ENCODE measurements at places on chromosomes 7 and 10.

DNA sequence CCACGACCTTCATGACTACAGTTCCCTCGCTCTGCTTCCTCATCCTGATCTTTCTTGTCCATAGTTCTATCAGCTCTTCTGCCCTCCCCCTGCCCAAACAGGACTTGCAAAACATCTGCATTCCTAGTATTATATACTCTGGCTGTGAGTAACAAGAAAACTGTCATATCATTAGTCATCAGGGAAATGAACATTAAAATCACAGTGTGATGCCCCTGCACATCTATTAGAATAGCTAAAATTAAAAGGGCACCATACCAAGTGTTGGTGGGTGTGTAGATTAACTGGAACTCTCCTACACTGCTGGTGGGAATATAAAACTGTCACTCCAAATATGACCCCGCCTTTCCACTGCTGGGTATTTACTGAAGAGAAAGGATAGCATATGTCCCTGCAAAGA is 141.8 kb downstream of the C7orf25 start:
- DNase-seq, result no peak

DNA sequence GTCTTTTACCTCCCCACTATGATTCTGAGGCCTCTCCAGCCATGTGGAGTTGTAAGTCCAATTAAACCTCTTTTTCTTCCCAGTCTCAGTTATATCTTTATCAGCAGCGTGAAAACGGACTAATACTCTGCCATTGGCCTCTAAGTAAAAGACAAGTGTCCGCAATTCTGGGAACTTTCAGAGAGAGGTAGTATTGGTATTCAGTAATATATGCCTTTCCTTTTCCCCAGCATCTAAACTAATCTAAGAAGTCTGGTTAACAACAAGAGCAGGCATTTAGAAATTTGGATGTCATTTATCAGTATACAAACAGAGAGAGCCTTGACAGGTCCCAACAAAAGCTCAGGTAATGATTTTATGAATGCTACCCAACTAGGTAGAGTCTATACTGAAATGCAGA is 95.2 kb downstream of the ATE1 start:
- DNase-seq, result no peak

DNA sequence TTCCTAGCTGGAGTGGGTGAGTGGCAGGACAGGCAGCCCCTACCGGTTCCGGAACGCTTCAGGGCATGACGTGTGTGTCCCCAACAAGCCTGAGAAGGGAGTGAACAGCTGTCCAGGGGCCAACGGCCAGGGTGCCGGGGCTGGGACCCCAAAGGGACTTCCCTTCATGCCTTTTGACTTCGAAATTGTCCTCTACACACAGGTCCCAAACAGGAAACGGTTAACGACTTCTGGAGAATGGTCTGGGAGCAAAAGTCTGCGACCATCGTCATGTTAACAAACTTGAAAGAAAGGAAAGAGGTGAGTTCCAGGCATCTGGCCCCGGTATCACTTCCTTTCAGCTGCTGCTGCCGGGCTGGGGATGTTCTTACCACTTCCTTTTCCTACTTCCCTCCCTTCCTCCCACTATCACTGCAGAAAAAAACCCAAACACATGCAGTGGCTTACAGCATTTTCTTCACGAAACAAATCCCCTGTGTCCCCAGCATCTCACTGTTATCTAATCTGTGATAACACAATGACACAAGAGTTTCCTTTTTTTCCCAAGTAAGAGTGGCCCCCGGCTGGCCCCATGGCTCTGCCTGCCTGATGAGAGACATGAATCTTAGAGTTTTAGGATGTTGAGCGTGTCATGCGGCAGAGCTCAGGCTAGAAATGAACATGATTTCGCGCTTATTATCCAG is 63.2 kb downstream of the MKI67 start:
- DNase-seq, result peak; percentile 75

DNA sequence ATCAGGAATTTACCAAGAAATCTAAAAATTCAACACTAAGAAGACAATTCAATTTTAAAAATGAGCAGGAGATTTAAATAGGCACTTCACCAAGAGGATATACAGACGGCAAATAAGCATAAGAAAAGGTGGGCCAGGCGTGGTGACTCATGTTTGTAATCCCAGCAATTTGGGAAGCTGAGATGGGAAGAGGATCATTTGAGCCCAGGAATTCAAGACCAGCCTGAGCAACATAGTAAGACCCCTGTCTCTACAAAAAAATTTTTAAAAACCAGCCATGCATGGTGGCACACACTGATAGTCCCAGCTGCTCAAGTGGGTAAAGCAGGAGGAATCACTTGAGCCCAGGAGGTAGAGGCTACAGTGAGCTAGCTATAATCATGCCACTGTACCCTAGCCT is 3.5 kb upstream of the AKR1D1 start:
- no peak for DNase-seq

- DNase-seq, result peak; percentile 80
Observed at GRCh38 chr7:43570688-43571365, 12.1 kb upstream of the STK17A start.

GRCh38 chr10:17210361-17210760 is 8.9 kb upstream of the TRDMT1 start:
- no peak for DNase-seq

DNA sequence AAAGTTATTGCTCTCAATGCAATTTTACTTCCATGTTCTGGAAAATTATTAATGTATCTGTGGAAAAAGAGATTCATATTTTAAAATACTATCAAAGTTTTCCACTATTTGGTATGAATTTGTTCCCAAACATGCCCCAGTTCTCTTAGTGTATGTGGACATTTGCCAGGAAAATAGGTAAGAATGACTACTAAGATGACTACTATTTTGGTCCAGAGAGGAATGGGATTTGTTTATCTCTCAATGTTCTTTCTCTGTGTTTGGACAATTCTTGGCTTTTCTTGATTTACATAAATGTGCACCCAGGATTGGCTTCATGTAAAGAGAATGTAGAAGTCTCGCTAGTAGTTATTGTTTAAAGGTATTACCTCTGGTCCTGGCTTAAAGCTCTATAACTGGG is 60.3 kb upstream of the POT1 start:
- DNase-seq, result no peak

Data from GM12865 (cell line).